ENCODE measurements at places on chromosomes 7 and 10.

- DNase-seq, result no peak
Observed at GRCh38 chr7:26937939-26938623, 73.7 kb upstream of the SKAP2 start.

DNA sequence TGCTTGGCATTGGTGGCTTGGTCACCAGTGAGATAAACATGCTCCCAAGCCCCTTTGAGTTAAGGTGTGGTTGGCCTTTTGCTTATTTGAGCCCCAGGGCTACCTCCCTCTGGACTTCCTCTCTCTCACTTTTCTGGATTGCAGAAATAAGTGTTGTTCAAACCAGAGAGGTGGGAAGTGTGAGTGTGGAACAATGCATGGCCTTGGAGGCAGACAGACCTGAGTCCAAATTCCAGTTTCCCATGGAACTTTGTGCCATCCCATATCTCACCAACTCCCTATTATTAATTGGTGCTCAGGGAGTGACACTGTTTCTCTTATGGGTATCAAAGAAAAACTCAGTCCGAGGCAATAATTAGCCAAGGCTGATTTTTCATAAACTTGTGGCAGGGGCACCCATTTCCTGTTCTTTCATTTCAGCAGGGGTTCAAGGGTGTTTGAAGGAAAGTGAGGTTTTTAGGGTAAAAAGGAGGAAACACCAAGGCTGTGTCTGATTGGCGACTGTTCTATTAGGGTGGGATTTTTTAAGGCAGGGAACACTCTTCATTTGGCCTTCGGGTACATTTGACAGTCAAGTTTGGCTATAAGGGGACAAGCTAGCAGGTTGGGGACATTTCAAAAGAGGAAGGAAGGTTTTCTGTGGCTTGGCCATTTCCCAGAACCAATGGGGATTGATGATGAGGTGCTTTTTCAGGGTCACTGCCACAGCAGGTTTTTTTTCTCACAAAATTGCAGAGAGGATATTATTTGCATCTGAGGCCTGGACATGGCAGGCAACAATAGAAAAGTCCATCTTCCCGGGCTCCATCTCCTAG is 148.8 kb upstream of the NPY start:
- DNase-seq, result no peak

DNA sequence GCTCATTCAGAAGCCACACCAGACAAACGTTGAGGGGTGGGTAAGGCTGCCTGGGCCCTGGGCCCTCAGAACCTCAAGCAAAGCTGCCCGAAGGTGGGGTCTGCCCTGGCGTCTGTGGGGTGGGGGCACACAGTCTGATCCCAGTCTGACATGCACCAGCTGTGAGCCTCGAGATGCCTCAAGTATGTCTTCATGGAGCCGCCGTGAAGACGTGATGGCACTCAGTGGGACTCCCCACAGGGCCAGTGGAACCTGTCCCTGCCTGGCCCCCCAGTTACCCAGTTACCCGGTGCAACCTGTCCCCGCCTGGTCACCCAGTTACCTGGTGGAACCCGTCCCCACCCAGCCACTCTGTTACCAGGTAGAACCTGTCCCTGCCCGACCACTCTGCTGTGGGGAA is 351.2 kb downstream of the PTPRN2 start:
- no peak for DNase-seq

GRCh38 chr7:24151944-24152343 is 132.0 kb upstream of the NPY start:
- DNase-seq, result no peak

- no peak for DNase-seq
Observed at GRCh38 chr7:69903410-69903809, 305.1 kb downstream of the AUTS2 start.

- no peak for DNase-seq
Observed at GRCh38 chr7:28178599-28178998, 2.0 kb downstream of the JAZF1 start.

Measured in T-helper 9 cell (primary cell).